ENCODE measurements at places on chromosomes 6 and 20.

GRCh38 chr20:48422242-48422960 lies 405.4 kb downstream of the PREX1 start:
- no peak for DNase-seq

GRCh38 chr6:82687855-82688254 lies 324.2 kb downstream of the TPBG start:
- no peak for DNase-seq

DNA sequence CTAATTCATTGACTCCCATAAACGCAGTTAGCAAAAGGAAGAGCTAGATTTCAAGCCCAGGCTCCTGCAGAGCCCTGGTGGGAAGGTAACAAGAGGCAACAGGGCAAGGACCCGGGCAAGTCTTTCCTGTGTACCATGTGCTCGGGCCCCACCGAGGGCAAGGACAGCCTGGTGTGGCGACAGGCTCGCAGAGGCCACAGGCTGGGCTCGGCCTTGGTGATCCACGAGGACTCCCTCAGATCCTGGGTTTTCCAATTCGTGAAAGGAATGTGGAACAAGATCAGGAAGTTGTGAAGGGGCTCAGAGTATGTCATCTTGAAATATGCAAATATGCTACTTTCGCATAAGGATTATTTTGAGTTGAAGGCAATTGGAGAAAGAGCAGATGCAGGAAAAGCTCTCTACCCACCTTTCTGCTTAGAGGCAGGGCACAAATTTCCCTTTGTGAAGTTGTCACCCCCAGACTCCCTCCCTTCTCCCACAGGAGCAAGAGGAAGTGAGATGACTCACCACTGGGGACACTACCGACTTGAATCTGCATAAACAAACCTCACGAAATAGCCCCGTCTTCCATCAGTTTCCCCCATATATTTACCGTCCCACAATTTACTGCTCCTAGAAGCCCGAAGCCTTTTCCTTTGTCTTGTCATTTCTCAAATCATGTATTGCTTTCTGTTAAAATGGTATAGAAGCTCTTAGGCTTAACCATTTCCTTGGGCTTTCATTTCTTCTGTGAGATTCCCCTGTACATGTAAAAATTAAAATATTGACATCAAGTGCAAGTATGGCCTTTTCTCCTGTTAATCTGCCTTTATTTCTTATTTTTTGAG lies 79.0 kb downstream of the PSMG4 start:
- no peak for DNase-seq

DNA sequence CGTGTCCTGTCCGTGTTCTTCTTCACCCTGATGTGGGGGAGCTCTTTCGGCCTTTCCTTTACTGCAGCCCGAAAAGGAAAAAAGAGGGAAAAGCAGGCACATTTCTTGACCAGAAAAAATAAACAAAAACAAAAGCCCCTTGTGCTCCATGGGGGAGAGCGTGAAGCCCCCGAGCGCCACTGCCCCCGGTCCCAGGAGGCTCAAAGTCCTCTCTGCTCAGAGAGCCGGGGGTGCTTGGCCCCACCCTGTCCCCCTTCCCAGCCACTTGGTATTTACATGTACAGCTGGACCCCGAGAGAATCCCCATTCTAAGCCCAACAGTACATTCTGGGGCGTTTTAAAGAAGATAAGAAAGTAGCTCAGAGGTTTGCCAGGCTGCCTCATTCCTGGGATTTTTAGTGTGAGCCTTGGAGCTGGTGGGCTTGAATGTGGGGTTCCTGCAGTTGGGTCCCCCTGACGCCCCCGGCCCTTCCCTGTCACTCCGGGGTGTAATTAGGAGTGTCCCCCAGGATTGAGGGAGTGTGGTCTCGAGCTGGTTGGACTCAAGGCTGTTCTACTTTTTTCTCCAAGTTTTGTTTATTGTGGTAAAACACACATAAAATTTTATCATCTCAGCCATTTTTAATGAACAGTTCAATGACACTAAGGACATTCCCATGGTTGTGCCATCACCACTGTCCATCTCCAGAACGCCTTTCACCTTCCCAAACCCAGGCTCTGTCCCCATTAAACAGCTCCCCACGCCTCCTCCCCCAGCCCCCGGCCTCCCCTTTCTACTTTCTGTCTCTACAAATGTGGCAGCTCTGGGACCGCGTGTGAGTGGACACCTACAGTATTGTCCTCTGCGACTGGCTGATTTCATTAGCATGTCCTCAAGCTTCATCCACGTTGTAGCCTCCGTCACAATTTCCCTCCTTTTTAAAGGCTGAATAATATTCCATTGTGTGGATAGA lies 55.7 kb upstream of the BHLHE23 start:
- no peak for DNase-seq

DNA sequence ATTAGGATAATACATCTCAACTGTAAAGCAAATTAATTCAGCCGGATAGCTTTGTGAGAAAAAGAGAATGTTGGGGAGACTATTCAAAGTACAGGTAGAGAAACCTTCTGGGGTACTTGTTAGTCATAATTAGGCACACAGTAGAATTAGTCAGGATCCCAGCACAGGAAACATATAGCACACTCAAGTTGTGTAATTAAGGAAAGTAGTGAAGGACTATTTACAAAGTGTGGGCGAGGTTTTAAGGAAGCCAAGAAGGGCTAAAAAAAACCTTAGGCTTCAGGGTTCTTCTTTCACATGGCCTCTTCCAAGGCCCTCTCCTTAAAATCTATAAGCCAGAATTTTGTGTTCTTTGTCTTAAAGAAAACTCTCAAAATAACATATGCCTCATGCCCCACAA lies 126.7 kb downstream of the RTN4IP1 start:
- no peak for DNase-seq

DNA sequence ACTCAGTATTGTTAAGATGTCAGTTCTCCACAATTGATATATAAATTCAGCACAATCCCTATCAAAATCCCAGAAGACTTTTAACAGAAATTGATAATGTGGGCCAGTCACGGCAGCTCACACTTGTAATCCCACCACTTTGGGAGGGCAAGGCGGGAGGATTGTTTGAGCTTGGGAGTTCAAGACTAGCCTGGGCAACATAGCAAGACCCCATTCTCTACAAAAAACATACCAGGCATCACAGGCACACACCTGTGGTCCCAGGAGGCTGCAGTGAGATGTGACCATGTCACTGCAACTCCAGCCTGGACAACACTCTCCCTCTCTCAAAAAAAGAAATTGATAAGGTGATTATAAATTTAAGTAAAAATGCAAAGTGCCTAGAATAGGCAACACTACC lies 90.9 kb downstream of the PDSS2 start:
- no peak for DNase-seq

- DNase-seq, result no peak
These were observed 623 bp downstream of the MYBL2 start for GRCh38 chr20:43667341-43668132.

DNA sequence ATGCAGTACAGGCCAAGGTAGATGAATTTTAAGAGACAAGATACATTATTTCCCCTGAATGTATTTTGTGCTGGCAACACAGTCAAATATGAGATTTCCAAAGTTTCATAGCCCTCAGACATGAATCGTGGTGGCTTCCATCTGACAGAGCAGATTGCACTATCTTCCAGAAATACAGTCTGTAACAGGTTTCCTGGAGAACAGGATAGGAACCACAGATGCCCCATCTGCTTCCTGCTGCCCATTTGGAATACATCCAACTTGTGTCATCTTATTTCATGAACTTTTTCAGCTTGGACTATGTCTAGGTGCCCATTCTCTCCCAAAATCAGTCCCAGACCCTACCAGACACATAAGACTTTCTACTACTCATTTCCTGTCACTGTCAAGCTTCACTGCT lies 426.0 kb downstream of the KIF16B start:
- no peak for DNase-seq

- DNase-seq, result no peak
These were observed 607.5 kb downstream of the HDGFL1 start for GRCh38 chr6:23176883-23177282.

DNA sequence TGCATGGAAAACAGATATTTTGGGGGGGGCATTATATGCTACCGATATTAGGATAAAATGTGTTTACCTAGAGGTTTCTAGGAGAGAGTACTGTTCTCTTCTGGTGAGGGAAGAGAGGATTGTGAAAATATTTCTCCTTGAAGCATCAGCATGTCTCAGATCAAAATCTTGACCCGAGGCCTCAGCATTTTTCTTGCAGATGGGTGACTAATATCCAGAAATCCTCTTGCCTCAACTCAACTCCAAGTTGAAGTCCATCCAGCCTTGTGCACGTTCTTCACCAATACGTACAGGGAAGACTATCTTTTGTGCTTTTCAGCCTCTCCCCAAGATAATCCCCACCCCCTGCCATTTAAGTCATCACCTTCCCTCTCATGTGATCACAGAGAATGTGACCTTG lies 59.5 kb downstream of the PRND start:
- DNase-seq, result no peak

- no peak for DNase-seq
These were observed 1.4 kb downstream of the STK38 start for GRCh38 chr6:36545767-36546307.

- DNase-seq, result no peak
These were observed 91.5 kb upstream of the SASH1 start for GRCh38 chr6:148250975-148251685.

GRCh38 chr6:7505189-7505699 lies 36.2 kb upstream of the DSP start:
- no peak for DNase-seq

DNA sequence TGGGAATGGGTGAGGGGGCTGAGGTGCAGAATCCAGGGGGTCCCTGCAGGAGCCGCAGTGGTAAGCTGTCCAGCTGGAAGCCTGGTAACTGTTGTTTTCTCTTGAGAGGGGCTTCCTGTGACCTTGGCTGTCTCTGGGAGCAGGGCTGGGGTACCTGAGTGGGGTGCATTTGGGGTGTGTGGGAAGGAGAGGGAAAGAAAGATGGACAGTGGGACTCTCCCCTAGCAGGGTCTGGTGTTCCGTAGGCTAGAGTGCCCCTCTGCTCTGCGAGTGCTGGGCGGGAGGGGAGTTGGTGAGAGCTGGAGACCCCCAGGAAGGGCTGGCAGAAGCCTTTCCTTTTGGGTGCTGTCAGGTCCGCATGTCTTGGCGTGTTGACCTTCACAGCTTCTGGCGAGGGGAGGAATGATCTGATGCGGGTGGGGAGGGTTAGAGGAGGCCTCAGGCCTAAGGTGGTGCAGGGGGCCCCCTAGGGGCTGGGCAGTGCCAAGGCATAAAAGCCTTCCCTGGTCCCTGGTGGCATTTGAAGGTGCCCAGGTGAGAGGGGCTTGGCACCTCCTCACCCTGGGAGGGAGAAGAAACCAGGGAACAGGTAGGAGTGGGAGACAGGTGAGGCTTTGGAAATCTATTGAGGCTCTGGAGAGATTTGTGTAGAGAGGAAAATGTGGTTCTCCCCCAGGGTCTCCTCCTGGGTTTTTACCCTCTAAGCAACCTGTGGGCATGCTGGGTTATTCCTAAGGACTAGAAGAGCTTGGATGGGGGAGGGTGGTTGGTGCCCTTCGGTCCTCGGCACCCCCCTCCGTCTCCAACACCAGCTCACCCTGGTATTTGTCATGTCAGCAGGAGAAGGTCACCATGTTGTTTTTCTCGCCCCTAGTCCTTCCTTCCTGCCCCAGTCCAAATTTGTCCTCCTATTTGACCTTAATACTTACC lies 3.3 kb downstream of the VEGFA start:
- DNase-seq, result no peak

GRCh38 chr6:41028561-41029412 lies 10.2 kb downstream of the UNC5CL start:
- DNase-seq, result no peak

GRCh38 chr20:52614051-52614863 lies 357.9 kb upstream of the TSHZ2 start:
- no peak for DNase-seq

GRCh38 chr6:20770773-20771172 lies 236.5 kb downstream of the CDKAL1 start:
- DNase-seq, result no peak

DNA sequence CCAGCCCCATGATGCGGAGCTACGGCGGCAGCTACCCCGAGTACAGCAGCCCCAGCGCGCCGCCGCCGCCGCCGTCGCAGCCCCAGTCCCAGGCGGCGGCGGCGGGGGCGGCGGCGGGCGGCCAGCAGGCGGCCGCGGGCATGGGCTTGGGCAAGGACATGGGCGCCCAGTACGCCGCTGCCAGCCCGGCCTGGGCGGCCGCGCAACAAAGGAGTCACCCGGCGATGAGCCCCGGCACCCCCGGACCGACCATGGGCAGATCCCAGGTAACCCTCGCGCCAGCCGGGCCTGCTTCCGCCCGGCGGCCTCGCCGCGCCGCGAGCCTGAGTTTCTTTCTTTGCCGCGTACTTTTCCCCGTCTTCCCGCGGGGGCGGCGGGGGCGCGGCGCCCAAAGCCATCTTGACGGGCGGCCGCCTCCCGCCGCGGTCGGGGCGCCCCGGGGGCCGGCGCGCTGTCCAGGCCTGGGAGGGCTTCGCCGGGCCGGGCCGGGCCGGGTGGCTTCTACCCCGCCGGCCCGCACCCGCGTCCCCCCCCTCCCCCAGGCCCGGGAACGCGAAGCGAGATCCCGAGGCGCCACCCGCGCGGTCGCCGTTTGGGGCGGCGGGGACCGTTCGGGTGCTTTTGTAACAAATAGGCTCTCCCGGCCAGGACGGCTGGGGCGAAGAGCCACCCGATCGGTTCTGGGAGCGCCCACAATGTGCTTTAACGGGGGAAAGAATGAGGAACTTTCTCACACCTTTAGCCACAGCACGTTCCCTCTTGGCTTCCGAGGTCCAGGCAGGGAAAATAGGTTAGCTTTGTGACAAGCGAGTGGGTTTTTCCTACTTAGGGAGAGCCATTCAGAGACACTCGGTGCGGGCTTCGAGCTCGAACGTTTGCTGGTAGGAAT lies 2.3 kb downstream of the ARID1B start:
- no peak for DNase-seq

DNA sequence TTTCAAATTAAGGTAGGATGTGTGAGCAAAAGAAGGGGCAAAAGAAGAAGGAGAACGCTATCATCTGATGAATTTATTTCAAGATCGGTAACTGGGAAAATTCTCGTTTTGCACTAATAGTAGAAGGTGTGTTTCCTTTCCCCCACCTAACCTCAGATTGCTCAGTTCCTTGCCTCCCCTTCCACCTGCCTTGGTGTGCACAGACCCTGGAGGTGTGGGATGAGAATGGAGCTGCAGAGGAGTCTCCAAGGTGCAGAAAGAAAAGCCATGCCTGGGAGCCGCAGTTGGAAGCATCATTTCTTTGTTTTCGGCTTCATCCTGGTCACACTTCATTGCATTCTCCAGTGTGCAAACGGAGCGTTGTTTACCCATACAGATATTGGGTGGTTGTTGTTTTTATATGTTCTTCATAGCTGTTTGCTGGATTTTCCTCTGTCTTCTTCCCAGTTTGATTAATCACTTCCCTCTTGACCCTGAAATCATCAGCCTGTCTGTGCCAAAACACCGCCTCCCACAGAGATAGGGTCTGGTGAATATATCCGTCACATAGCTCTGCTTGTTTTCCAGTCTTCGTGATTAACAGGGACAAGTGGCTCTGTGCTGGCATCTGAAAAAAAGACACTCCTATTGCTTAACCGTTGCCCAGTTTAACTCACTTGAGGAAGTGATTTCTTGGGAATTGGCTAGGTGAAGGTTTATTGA lies 40.2 kb upstream of the NEDD9 start:
- no peak for DNase-seq

GRCh38 chr6:67265996-67266921 lies 1368.8 kb upstream of the ADGRB3 start:
- DNase-seq, result no peak

Data from activated CD4-positive, alpha-beta T cell treated with anti-CD3 and anti-CD28 coated beads for 24 hours (primary cell).